ENCODE measurements at places on chromosomes 6 and 20.

- DNase-seq = no peak
Observed at GRCh38 chr20:10012464-10012863, 22.3 kb upstream of the ANKEF1 start.

GRCh38 chr20:39795401-39796272 is 833.5 kb downstream of the DHX35 start:
- peak; percentile 17 for DNase-seq

- no peak for DNase-seq
Observed at GRCh38 chr6:137264311-137265075, 45.3 kb upstream of the IFNGR1 start.

GRCh38 chr6:70996106-70996505 is 39.2 kb upstream of the B3GAT2 start:
- no peak for DNase-seq

GRCh38 chr6:26327450-26328264 is 37.3 kb upstream of the BTN3A2 start:
- DNase-seq = no peak

- no peak for DNase-seq
Observed at GRCh38 chr20:36319356-36320260, 13.5 kb downstream of the DLGAP4 start.

DNA sequence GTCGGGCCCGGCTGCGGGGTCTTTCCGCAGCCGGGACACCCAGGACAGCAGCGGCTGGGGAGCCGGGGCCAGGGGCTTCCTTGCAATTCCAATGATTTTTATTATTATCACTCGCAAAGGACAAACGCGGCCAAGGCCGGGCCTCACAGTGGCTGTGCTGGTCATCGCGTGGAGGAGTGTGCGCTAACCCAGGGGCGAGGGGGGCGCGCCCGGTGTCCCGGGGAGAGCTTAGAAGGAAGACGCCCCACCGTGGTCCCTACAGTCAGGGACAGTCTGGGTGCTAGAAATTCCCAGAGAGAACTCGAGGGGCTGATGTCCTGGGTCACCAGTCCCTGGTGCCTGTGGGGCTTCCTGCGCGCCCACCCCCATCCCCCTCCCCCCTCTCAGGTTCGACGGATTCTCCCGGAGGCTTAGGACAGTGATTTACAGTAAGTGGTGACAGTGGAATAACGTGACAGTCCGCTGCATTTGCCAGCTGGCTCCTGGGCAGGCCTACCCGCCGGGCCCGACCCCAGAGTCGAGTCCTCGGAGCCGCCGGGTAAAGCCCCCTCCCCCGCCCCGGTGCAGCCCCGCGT is 9.5 kb downstream of the FOXC1 start:
- DNase-seq = no peak

DNA sequence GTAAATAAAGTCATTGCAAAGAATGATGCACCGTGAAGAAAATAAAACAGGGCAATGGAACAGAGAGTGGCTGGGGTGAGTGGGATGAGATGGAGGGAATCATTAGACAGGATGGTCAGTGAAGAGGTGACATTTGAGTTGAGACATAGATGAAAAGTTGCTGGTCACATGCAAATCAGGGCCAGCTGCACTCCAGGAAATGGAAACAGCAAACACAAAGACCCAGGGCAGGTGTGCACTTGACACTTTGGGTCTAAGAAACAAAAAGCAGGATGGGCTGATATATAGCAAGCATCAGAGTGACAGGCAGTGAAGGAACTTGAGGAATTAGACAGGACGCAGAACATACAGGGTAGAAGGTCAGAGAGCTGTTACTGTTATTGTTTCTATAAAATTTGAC is 171.5 kb upstream of the RIPOR2 start:
- DNase-seq = no peak

DNA sequence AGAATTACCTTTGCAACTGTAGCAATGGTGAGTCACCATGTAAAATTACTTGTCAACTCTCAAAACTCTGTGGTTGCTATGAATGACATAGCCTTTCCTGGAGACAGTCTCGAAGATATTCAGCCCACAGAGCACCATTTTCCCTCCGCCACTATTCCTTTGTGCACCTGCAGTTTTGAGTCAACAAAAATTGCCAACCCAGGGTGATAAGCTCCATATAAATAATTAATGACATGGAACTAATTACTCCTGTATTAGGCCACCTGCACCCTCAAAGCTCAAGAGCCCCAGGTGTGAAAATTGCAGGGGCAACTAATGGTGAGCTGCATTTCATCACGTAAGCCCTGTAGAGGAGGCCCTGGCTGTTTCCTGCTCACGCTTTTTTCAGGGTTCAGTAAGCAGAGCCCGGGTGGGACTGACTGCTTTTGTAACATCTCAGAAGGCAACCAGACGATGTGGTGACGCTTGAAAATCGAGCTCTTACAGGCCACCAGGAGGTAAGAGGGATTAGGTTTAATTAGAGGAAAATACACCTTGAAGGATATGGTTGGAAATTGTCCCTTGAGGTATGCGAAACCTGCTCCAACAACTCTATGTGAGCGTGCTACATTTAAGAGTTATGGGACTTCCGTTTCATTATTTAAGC is 70.8 kb downstream of the BMP2 start:
- DNase-seq = peak; percentile 54

GRCh38 chr20:32960222-32960518 is 44.1 kb downstream of the SUN5 start:
- no peak for DNase-seq

GRCh38 chr6:166907373-166907841 is 48.9 kb downstream of the RNASET2 start:
- DNase-seq = no peak

GRCh38 chr6:87373377-87373776 is 28.8 kb downstream of the C6orf163 start:
- DNase-seq = no peak

- no peak for DNase-seq
Observed at GRCh38 chr20:7984192-7984591, 35.4 kb downstream of the TMX4 start.

- DNase-seq = no peak
Observed at GRCh38 chr6:15994814-15995459, 133.9 kb upstream of the MYLIP start.

DNA sequence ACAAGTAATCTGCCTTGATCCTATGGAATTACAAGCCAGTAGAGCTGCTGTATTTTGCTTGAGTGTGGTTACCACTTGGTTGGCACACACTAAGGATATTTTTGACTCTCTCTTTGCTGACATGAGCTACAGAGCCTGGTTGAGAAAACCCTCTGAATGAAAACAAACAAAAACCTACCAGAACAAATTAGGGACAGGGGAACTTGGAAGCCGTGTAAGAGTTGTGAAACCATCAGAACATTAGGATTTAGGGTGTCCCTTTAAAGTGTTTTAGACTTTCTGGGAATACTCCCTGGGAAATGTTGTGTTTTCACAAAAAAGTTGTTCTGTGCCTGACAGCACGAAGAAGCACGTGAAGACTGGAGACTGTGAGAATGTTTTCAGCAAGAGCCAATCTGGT is 20.5 kb upstream of the PDE7B start:
- DNase-seq = no peak

DNA sequence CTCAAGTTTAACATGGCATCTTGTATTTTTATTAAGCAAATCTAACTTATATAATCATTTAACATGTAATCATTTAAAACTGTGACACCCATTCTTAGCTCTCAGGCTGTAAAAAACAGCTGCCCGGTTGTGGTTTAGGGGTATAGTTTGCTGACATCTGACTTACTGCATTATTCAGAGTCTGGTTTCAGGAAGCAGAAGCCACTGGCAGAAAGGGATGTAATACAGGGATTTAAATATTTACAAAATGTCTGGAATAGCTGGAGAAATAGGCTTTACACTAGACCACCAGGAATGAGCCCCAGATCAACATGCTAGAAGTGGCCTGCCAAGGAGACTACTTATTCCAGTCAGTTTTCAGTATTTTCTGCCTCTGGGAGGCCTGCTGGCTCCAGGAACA is 421.1 kb downstream of the CD109 start:
- no peak for DNase-seq

GRCh38 chr6:1197309-1197708 is 114.6 kb upstream of the FOXQ1 start:
- DNase-seq = no peak

DNA sequence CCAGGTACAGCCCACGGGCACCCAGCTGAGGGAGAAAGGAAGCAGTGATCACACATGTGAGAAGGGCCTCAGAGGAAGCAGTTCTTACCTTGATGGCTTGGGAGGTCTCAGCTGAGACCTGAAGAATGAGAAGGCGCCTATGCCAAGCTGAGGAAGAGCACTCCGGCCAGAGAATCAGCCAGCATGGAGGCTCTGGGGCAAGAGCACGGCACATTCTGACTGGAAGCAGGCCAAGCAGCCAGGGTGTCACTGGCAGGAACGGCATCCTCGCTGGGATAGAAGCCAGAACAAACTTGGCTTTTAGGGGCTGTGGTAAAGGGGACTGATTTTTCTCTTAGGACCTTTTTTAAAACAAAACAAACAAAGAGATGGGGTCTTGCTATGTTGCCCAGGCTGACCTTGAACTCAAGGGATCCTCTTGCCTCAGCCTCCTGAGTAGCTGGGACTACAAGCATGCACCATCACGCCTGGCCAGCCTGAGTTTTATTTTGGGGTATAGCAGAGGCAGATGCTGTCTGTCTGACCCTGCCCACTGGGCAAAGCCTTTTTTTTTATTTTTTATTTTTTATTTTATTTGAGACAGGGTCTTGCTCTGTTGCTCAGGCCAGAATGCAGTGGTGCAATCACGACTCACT is 17.6 kb downstream of the GHRH start:
- DNase-seq = no peak

DNA sequence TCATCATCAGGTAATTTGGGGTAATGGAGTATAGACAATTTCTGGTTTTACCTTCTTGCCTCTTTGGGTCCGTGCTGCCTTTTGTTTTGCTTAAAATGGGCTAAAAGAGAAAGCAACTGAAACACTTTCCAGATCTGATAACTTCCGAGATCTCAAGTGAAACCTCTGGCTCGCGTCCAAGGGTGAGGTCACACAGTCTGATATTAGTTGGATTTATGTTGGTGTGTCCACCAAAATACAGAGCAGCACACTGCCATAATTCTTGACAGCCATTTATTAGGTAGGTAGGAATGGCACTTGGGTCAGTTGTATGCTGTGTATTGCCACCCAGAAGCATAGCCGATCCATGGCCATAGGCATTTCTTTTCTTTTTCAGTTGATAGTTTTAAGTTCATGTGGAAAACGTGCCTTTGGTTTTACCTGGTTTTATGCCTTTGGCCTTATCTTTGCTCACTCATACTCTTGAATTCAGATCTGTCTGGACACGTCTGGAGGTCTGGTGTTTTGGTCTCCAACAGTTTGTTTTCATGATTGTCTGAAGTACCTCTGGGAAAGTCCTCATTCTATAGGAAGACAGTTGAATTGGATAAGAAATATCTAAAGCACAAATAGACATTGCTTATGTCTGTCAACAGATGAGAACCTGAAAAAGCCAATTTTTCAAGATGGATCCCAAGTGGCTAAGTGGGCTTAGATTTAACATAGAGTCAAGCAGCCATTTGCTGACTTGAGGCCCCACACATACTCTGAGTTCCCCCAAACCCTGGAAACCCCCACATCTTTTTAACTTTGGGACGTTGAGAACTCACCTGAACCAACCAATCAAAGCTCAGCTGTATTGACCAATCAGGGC is 320.8 kb downstream of the SOX4 start:
- no peak for DNase-seq

- no peak for DNase-seq
Observed at GRCh38 chr20:24891546-24892393, 57.3 kb upstream of the CST7 start.

DNA sequence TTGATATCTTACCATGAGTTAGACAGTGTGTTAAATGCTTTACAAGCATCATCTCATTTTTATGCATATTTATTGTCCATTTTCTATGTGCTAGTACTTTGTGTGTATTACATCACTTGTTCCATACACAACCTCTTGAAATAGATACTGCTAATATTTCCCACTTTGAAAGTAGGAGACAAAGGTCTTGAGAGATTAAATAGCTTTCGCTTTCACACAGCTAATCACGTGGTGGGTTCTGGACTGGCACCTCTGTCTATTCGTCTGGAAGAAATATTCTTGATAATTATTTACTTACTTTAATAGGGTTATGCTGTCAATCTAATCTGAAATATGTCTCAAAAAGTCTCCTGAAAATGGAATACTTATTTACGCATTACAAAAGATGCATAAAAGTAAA is 30.2 kb downstream of the EPHA7 start:
- no peak for DNase-seq

DNA sequence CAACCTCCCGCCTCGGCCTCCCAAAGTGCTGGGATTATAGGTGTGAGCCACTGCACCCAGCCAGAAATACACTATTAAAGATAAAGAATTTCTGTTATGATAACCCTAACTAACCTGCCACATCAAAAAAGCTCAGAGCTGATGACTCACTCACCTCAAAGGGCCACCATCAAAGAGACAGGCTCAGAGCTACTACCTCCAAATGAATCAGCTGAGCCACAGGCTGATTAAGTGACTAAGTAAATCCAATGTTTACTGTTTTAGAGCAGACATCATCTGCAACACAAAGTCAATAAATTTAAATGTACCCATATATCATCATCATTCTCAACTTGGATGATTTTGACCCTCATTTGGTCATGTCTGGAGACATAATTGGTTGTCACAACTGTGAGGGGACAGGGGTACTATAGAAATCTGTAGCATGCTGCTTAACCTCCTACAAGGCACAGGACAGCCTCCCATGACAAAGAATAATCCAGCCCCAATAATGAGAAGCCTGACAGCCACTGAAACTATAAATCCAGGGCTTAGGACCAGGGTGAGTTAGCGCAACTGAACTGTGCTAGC is 106.5 kb downstream of the ATP9A start:
- DNase-seq = peak; percentile 67

GRCh38 chr6:170290296-170291128 is at the start of gene DLL1:
DLL1 (minus strand) TSS chr6:170291078; CDS start chr6:170290139, 939 bp downstream.
- DNase-seq = no peak

DNA sequence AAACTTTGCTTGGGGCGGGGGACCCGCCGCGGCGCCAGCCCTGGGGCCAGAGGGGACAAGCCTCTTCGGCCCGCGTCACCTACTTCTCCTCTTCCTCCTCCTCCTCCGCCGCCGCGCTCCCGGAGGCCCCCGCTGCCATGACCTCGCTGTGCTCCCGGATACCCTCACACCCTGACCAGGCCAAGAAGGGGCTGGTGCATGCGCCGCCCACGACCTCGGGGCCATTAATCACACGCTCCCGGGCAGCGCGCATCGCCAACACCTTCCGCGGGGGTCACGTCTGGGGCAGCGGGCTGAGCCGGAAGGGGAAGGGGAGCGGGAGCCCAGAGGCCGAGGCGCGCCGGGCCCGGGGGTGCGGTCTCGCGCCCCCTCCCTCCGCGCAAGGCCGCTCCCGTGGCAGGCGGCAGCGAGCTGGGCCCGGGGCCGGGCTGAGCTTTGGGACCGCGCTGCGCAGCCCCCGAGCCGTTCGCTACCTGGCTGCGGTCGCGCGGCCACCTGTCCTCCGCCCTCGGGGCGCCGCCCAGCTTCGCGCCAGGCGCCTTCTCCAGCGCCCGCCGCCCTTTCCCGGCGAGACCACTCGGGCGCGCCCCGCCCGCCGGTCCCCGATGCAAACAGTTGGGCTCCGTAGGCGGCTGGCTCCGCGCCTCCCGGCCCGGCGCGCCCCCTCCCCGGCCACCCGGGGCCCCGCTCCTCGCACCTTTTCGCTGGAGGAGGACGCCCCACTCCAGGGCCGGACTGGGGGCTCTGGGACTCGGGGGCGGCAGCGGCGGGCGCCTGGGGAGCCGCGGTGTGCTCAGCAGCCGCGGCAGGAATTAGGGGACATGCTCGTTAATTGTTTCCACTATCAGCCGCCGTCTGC is 575 bp upstream of the CNR1 start:
- DNase-seq = no peak

- no peak for DNase-seq
Observed at GRCh38 chr6:11381801-11382513, 149.5 kb upstream of the NEDD9 start.

Measured in RWPE1 (cell line).